Memory B cell (primary cell): ENCODE measurements at places on chromosomes 5 and 9.

DNA sequence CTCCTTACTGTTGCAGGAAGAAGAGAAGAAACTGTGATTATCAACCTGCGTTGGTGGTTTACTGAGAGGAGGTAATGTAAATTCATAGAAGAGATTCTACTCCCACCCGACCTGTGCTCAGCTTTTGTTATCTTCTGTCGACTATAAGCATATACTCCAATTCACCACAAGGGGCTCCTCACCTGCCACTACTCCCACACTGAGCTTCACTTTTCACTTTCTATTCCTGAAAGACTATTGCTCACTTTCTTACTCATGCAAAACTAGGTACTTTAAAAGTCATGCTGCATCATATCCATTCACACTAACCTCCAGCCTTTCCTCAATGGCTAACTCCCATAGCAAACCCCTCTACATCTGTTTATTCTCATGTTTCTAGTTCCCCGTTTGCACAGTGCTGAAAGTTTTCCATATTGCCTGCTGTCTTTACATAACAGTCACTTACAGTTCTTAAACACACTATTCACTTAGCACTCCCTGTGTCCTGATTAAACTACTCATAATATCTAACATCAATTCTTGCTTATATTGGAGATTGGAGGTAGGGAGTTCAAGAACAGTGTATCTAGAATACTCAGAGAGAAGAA lies 1062.6 kb downstream of the NR2F1-AS1 start:
- DNase-seq: no peak

DNA sequence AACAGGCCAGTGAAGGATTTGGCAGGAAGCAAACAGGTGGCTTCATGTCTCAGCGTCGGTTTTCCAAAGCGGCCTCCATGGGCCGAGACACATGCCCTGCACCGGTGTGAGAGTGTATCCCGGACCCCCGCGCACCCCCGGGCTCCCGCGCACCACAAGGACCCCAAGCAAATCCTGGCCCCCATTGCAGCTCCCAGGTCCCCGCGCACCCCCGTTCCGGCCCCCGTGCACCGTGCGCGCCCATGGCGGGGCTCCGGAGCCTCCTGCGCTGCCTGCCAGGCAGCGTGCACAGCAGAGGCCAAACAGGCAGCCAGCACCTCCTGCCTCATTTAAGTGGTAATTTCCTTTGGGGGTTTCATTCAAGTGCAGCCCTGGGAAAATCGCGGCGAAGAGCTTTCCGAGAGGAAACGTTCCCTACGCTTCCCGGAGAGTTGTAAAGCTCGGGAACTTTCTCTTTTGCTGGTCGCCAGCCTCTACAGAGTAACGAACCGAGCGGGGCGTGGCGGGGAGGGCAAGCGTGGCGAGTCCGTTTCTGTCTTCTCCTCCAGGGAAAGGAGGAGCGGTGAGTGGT lies 145.5 kb upstream of the SLC24A2 start:
- no peak for DNase-seq

- no peak for DNase-seq
These were observed 439.6 kb downstream of the CSNK1G3 start for GRCh38 chr5:123951582-123951977.

GRCh38 chr9:129484352-129485000 lies 136.4 kb downstream of the C9orf50 start:
- DNase-seq: no peak

- no peak for DNase-seq
These were observed 23.9 kb downstream of the GFI1B start for GRCh38 chr9:133002147-133003070.

DNA sequence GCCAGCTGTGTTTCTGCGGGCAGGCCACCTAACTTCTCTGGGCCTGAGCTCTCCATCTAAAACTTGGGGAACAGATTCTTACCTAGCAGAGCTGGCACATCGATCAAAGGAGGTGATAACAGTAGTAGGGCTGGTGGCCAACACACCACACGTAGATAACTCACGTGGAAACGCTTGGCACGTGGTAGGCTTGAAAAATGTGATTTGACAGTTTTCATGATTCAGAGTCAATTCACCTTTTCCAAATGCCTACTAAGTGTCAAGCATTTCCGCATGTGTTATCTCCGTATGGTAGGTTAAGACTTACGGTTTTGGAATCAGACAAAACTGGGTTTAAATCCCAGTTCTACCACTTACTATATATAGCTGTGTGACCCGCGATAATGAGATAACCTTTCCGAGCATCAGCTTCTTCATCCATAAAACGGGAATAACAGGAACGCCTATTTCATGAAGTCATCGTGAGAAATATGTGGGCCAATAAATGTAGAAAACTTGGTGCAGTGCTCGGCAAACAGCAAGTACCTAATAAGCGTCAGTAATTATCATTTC lies 25.5 kb downstream of the NDUFA8 start:
- DNase-seq: no peak

DNA sequence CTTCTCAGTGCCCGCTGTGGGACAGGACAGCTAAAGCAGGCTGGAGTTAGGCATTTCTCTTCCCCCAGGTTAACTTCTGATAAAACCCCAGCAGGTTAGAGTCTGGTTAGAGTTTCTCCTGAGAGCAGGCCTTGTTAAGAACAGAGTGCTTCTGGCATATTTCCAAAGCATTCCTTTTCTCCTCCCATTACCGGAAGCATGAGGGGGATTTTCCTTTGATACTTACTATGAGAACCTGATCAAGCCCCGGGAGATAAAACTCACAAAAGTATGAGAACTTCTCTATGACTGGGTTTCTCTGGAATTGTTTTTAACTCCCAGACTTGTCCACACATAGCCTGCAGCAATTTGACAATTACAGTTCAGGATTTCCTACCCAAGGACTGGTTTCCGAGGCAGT lies 77.4 kb upstream of the MAST4 start:
- DNase-seq: no peak

- DNase-seq: no peak
These were observed 1.2 kb upstream of the NIPAL4 start for GRCh38 chr5:157458835-157459234.

GRCh38 chr9:130918826-130919558 lies 20.1 kb downstream of the FIBCD1 start:
- no peak for DNase-seq

- DNase-seq: peak; percentile 27
These were observed 1.9 kb upstream of the IDNK start for GRCh38 chr9:83620841-83621636.

DNA sequence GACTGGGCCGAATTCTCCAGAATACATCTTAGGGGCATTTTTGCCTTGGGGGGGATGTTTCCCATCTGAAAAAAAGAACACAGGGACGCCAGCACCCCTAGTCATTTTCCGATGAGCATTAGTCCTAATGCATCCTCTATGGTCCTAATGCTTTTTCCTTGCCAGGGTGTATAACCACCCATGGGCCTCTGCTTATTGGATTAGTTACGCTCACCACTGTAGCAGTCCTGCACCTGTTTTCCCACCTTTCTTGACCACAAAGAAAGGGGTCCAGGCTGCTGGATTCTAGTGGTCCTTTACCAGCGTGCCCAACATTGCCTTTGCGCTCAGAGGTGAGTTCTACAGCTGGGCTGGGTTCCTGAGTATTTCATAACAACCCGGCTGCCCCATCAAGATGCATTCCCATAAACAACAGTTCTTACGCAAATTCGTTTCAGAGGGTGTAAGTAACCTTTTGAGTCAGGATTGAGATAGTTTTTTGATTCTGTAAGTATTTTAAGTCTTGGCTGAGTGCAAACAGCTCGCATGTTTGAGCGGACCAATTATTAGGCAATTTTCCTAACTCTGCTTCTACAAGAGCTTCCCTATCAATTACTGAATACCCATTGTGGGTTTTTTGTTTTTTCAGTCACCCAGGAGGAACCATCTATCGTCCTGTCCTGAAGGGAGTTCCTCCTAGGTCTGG lies 135.1 kb downstream of the DROSHA start:
- DNase-seq: no peak

GRCh38 chr5:121797681-121798518 lies 53.8 kb upstream of the FTMT start:
- no peak for DNase-seq
